ENCODE measurements at places on chromosomes 1 and 21. TPM values are rescaled to one million over a fixed set of nuclear protein-coding genes. Genes with fewer than 3 reads are reported as not detected.

FCRL5 gene
- not detected for total RNA-seq

SPOCD1 gene
- 3.0 TPM for total RNA-seq

CFHR5 gene
- total RNA-seq = not detected

DFFB gene
- total RNA-seq = 3.5 TPM

SMIM1 gene
- not detected for total RNA-seq

CPLANE2 gene
- 3.6 TPM for total RNA-seq

C1orf185 gene
- not detected for total RNA-seq

DPH2 gene
- 6.5 TPM for total RNA-seq

CD1D gene
- total RNA-seq = 12.5 TPM

SWT1 gene
- total RNA-seq = 3.6 TPM

NFASC gene
- total RNA-seq = 13.0 TPM

HRNR gene
- not detected for total RNA-seq

FAM72C gene
- total RNA-seq = 0.09 TPM

LCE6A gene
- not detected for total RNA-seq

PLA2G2D gene
- not detected for total RNA-seq

FMO4 gene
- total RNA-seq = 7.4 TPM

S100A14 gene
- not detected for total RNA-seq

KRTAP6-2 gene
- not detected for total RNA-seq

ADIPOR1 gene
- total RNA-seq = 57.0 TPM

SLC35F3 gene
- not detected for total RNA-seq

CLCA4 gene
- total RNA-seq = not detected

TMEM240 gene
- total RNA-seq = 6.1 TPM

KCNN3 gene
- 0.09 TPM for total RNA-seq

TCHHL1 gene
- total RNA-seq = not detected

KCNK1 gene
- total RNA-seq = 1.4 TPM

OR2L8 gene
- not detected for total RNA-seq

SHISA4 gene
- total RNA-seq = 51.0 TPM

EYA3 gene
- 16.9 TPM for total RNA-seq

ZBTB7B gene
- 12.3 TPM for total RNA-seq

SERTAD4 gene
- 1.9 TPM for total RNA-seq

SMCP gene
- not detected for total RNA-seq

KANK4 gene
- total RNA-seq = 0.43 TPM

HSPA6 gene
- 0.35 TPM for total RNA-seq

FNDC5 gene
- 2.9 TPM for total RNA-seq

A3GALT2 gene
- total RNA-seq = not detected

AK5 gene
- 8.5 TPM for total RNA-seq

SELENBP1 gene
- total RNA-seq = 63.1 TPM

ZNF648 gene
- total RNA-seq = not detected

MFN2 gene
- total RNA-seq = 37.0 TPM

TNFSF4 gene
- 1.4 TPM for total RNA-seq

TNNI3K gene
- not detected for total RNA-seq

SYCP1 gene
- total RNA-seq = not detected

KRTAP24-1 gene
- not detected for total RNA-seq

CXADR gene
- total RNA-seq = 0.60 TPM

OPTC gene
- total RNA-seq = not detected

JAM2 gene
- 0.82 TPM for total RNA-seq

KCND3 gene
- 0.85 TPM for total RNA-seq

ARMH1 gene
- total RNA-seq = 6.4 TPM

KMO gene
- total RNA-seq = not detected

All from pericardium fibroblast (primary cell).